ENCODE measurements at places on chromosomes 3 and 15. TPM values are rescaled to one million over a fixed set of nuclear protein-coding genes. Genes with fewer than 3 reads are reported as not detected.

Gene ANKDD1A
- total RNA-seq = 8.9 TPM

Gene DNAH1
- 2.2 TPM for total RNA-seq

GRCh38 chr15:51348688-51349087 is 7.2 kb downstream of the GLDN start:
- no peak for DNase-seq

DNA sequence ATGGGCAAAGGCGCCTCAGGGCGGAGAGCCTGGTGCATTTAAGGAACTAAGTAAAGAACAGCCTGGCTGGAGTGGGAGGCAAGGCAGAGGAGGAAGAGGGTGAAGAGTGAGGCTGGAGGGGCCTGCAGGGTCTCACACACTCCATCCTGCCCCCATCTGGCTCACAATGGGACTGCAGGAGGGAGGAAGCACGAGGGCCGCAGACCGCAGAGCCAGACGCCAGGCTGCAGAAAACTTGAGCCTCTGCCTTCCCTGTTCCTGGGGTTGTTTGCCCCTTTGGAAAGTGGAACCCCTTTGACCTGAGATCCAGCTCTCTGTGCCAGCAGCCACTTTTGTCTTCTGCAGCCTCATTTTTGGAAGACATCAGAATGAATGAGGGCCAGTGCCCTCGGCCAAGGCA is 138.0 kb downstream of the SRGAP3 start:
- DNase-seq = no peak

GRCh38 chr3:186219211-186219638 is 110.3 kb upstream of the ETV5 start:
- DNase-seq = no peak
